DMS 273 treated with DMSO at 0.1 percent for 48 hours (cell line): ENCODE measurements at places on chromosomes 5 and 9.

- no peak for DNase-seq
Measured at GRCh38 chr9:37667706-37668105, 17.0 kb downstream of the FRMPD1 start.

DNA sequence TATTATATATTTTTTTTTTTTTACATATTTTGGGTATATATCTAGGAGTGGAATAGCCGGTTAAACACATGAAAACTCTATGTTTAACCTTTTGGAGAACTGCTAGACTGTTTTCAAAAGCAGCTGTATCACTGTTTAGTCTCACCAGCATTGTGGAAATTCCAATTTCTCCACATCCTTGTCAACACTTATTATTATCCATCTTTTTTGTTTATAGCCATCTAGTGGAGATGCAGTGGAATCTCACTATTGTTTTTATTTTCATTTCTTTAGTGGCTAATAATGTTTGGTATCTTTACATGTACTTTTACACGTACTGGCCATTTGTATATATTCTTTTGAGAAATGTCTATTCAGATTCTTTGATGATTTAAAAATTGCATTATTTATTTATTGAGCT lies 22.7 kb upstream of the CCDC180 start:
- no peak for DNase-seq

- no peak for DNase-seq
Measured at GRCh38 chr9:29773676-29774075, 2200.4 kb upstream of the C9orf72 start.

- no peak for DNase-seq
Measured at GRCh38 chr9:133524679-133525228, at the start of gene MYMK. Gene MYMK (minus strand): TSS chr9:133524959. CDS start chr9:133524844, 115 bp downstream.

DNA sequence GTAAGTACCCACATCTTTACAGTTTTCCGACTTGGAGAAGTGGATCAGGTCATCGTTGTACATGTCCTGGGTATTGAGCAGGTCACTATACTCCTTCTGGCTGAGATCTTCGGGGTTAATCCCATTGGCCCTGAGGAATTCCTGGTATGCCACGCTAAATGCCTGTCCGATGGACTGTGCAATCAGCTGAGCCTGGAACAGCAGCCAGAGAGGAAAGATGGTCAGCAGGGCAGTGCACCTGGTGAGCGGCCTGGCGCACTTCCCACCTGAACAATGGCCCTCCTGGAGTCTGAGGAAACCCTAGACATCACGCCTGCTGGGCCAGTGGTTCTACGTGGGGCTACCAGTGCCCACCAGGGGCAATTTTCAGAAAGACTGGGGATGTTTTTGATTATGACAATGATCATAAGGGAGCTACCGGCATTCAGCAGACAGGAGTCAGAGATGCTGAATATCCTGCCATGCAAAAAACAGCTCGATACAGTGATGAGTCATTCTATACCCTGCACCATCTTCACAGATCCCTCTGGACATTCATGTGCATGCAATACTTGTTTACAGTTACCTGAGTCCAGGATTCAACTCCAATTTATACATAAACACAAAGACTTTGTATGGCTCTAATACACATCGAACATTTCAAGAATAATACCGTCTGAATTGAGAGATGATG lies 127.2 kb downstream of the ENTREP1 start:
- DNase-seq: no peak

- DNase-seq: no peak
Measured at GRCh38 chr5:55681301-55681700, 30.8 kb downstream of the SLC38A9 start.

- no peak for DNase-seq
Measured at GRCh38 chr5:137836997-137837396, 30.7 kb upstream of the MYOT start.

GRCh38 chr9:120183615-120184014 lies 396.4 kb downstream of the CDK5RAP2 start:
- DNase-seq: no peak
